Thymus (tissue), 14 donors: ENCODE measurements at places on chromosomes 5 and 9. TPM values are rescaled to one million over a fixed set of nuclear protein-coding genes. Genes with fewer than 3 reads are reported as not detected.

DNA sequence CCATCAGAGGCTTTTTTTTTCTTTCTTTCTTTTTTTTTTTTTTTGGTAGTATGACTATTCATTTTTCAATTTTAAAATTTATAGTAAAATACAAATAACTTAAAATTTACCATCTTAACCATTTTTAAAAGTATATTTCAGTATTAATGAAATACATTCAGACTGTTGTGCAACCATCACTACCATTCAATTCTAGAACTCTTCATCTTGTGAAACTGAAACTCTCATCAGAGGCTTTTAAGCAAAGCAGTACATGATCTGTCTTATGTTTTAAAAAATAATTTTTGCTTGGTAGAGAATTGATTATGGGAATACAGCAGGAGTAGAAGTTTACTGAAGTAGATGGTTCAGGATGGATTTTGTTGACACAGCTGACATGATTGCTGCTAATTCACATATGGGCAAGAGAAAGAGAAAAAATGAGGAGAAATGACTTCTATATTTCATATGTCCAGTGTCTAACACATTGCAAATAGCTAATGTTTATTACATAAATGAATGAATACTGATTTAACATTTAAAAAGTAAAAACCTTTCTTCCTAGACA is 13.4 kb downstream of the ELOVL7 start:
- no peak for DNase-seq

GRCh38 chr5:113203916-113204315 is 227.3 kb downstream of the DCP2 start:
- no peak for DNase-seq

GRCh38 chr5:170819824-170820223 is 36.3 kb downstream of the GABRP start:
- DNase-seq, result no peak

DNA sequence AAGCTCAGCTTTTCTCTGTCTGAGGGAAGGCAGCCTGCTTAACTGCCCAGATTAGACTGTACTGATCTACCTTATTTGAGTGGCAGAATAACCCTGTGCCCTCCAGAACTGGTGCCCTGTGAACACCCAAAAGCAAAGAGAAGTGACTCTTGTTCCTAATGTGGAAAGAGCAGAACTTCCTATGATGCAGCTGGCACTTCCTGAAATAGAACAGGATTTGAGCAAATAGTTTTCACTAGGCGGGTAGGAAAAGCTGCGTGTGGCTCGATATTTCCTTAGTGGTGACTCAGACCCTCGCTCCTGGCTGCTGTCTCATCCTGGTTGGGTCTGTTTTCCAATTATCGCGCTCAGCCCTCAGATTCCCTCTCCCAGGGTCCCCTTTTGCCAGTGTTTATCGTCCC is 89.9 kb downstream of the SH3TC2 start:
- DNase-seq, result no peak

- DNase-seq, result no peak
These were observed 153.8 kb upstream of the FST start for GRCh38 chr5:53326424-53327153.

DNA sequence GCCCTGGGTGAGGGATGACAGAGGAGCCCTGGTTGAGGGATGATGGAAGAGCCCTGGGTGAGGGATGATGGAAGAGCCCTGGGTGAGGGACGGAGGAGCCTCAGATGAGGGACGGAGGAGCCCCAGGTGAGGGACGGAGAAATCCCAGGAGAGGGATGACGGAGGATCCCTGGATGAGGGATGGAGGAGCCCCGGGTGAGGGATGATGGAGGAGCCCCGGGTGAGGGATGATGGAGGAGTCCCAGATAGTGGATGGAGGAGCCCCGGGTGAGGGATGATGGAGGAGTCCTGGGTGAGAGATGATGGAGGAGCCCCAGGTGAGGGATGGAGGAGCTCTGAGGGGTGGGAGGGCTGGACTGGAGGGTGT is 10.9 kb downstream of the PHF2 start:
- no peak for DNase-seq

GRCh38 chr9:133994353-133995011 is 2.4 kb upstream of the VAV2 start:
- peak; percentile 68 for DNase-seq

DNA sequence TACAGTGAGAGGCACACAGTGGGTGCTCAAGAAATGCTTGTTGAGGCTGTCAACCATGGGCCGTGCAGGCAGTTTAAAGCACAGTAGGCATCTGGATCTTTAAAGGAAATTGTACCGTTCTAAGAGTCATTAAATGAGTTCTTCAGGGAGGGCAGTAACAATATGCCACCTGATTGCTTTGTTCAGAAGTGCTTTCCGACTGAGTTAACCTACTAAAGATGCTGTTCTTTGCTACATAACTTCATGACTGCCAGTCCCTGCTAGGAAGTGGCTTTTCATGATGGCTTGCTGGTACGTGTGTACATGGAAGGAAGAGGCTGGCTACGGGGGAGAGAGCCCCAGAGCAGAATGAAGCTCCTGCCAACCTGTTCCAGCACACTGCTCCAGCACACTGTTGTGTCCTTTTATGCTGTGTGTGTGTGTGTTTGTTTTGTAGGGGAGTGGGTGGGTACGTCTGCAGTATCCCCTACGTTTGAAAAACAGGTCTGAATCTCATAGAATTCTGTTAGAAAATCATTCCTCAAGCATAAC is 41.9 kb upstream of the PPP2R2B start:
- DNase-seq, result no peak

GRCh38 chr9:77725820-77726219 is 77.7 kb upstream of the GNA14 start:
- DNase-seq, result no peak

GRCh38 chr5:55521881-55522280 is 12.9 kb downstream of the PLPP1 start:
- no peak for DNase-seq

GRCh38 chr5:166883016-166883415 is 1408.4 kb upstream of the WWC1 start:
- no peak for DNase-seq

GRCh38 chr5:145778144-145778900 is 56.8 kb downstream of the PRELID2 start:
- DNase-seq, result no peak

DNA sequence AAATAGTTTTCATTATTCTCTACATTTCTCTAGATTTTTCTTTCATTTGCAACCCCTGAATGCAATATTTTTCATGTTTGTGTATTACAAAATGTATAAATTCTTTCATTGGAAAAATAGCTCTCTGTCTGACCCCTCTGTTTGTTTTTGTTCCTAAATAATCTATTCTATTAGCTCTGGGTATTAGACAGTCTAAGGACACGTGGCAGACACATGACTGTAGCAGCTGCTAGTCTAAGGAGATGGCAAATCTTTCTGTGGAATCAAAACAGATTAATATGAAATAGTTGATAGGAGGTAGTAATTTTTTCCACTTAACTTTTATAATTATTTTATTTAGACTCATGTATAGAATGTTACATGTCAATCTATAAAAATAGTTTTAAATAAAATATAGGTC is 21.4 kb upstream of the SPATA9 start:
- no peak for DNase-seq

- no peak for DNase-seq
These were observed 35.4 kb downstream of the CXXC5 start for GRCh38 chr5:139683295-139684271.

- no peak for DNase-seq
These were observed 135.0 kb upstream of the SNX2 start for GRCh38 chr5:122639864-122640263.

DNA sequence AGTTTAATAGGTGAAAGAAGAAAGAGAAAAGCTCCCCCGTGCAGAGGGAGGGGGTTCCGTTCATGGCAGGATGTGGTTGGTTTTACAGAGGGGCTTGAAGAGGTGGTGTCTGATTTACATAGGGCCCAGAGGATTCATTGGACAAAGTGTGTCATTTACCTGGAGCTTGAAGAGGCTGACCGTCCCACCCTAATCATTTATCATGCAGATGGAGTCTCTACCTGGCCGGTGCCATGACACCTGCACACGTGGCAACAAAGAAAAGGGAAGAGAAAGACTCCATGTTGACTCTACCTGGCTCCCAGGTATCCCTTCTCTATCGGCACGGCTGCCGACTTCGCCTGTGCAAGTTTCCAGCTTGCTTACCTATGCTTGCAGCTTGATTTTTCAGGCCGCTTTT is 35.3 kb upstream of the PRRC2B start:
- no peak for DNase-seq

- DNase-seq, result no peak
These were observed 791.8 kb upstream of the C9orf72 start for GRCh38 chr9:28365020-28365640.

- no peak for DNase-seq
These were observed 370.5 kb downstream of the CSNK1G3 start for GRCh38 chr5:123882319-123882964.

- no peak for DNase-seq
These were observed 29.5 kb downstream of the DMAC1 start for GRCh38 chr9:7770111-7770510.

Gene FSD1L
- total RNA-seq, result 2.5 TPM

Gene PCDHGC5
- total RNA-seq, result 0.19 TPM

Gene SLC36A2
- not detected for total RNA-seq

Gene PCDHGC4
- total RNA-seq, result 0.19 TPM

Gene NADK2
- total RNA-seq, result 16.8 TPM

Gene SPATA24
- 5.8 TPM for total RNA-seq

Gene IFNA17
- total RNA-seq, result not detected

Gene HACD4
- total RNA-seq, result 6.2 TPM
